ENCODE measurements at places on chromosomes 7 and 10.

- DNase-seq, result no peak
Measured at GRCh38 chr10:31099664-31100063, 68.0 kb upstream of the ZNF438 start.

- no peak for DNase-seq
Measured at GRCh38 chr10:51405580-51406351, 293.6 kb downstream of the CSTF2T start.

GRCh38 chr10:34539533-34540315 is 275.4 kb downstream of the PARD3 start:
- DNase-seq, result no peak

GRCh38 chr10:29917311-29917710 is 142.1 kb downstream of the JCAD start:
- DNase-seq, result no peak

DNA sequence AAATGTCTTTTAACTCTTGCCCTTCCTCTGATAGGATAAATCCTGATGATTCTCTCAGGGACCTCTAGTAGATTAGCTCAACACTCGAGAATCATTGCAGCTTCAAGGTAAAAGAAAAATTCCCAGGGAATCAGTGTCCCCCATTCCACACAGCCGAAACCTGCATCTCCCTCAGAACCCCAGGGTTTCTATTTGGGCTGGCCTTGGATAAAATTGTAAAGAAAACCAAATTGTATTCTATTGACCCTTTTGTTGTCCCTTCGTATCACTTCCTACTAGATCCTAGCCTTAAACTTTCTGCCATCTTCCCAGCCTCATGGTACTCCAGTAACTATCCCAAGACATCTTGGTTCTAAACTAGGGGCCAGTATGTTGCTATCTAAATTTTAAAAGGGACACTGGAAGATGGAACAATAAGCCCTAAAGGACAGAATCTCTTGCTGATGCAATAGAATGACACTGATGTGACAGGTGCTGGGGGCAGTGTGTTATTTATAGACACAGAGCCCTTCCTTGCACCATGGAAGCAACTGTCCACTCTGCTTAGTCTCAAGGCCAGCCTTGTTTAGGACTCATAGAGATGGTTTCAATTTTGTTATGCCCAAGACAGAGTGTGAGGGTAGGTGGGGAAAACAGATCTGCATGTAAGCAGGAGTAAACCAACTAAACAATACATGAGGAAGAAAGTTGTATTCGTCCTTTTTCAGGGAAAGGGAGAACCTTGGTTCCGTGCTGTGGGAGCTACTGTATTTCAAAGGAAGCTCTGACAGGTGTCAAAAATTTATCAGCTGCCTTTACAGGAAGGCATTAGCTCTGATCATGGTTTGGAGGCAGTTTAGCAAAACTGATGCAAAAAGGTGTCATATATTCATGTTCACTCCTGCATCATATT is 7.6 kb downstream of the ASB15 start:
- DNase-seq, result no peak

GRCh38 chr7:127968547-127968946 is 62.7 kb downstream of the LRRC4 start:
- no peak for DNase-seq

GRCh38 chr7:2451171-2452073 is 24.8 kb downstream of the GRIFIN start:
- DNase-seq, result peak; percentile 98

DNA sequence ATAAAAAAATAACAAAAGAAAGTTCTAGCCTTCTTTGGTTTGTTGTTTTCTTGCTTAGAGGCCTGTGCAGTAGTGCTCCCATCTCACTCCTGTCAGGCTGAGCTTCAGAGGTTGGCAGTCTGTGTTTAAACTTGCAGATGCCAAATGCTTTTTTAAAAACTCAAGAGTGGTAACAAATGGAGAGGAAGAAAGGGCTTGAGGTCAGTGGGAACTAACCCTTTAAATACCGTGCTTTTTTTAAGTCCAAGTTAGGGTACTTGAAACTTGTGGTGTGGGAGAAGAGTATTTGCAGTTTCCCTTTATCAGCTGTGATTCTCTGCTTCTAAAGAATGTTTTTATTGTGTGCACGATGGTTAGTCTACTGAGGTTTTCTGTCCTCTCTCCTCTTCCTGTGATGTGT is 29.4 kb downstream of the ZRANB1 start:
- DNase-seq, result no peak

GRCh38 chr10:110618230-110618610 is 25.9 kb upstream of the RBM20 start:
- no peak for DNase-seq

GRCh38 chr10:97067716-97068391 is 117.9 kb downstream of the SLIT1 start:
- no peak for DNase-seq

- DNase-seq, result no peak
Measured at GRCh38 chr10:98168147-98168546, 33.7 kb downstream of the R3HCC1L start.

DNA sequence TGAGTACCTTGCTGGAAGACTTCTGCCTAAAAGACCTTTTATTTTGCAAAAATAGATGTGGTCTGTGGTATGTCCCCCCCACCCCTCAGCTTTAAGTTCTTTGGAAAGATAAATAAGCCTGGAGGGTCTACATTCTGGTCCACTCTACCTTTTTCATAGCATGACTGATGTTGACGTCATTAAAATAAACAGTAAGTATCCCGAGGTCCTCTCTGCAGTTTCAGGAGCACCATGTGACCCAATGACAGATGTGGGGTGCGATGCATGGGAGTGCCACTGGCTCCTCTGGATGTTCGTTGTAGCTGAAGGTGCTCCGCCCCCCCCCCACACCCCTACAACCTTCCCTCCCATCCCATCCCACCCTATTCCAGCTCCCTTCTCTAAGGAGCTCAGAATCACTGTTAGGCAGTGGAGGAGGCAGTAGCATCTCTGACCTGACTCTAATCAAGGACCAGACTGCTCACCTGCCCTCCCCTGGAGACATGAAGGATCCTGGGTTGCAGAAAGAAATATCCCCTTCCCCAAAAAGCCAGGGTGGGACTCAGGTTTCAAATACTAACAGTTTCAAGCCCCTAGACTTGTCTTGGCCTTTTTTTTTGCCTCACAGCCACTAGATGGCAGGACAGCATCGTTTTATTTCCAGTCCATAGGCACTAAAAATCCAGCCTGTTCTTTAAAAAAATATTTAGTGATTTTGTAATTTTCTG is 25.1 kb downstream of the CASP7 start:
- no peak for DNase-seq

- DNase-seq, result no peak
Measured at GRCh38 chr7:84780158-84781124, 406.4 kb downstream of the SEMA3D start.

- no peak for DNase-seq
Measured at GRCh38 chr10:12808014-12808613, 193.4 kb downstream of the CCDC3 start.

DNA sequence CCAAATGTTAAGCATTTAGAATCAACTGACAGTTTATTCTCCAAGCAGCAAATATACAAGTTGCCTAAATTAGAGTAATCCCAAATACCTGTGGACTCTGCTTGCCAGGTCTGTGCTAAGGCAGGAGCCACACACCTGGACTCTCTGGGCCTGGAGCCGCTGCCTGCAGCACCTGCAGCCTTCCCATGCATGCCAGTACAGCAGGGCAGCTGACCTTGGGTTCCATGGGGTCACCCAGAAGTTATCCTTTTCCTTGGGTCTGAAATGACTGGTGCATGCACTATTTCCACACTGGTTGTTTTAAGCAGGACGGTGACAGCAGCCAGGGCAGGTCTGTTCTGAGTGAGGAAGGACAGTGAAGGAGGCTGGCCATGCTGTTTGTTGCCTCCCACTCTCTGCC is 573.2 kb downstream of the GLRX3 start:
- no peak for DNase-seq

- no peak for DNase-seq
Measured at GRCh38 chr7:106895246-106895864, 30.3 kb downstream of the PIK3CG start.

DNA sequence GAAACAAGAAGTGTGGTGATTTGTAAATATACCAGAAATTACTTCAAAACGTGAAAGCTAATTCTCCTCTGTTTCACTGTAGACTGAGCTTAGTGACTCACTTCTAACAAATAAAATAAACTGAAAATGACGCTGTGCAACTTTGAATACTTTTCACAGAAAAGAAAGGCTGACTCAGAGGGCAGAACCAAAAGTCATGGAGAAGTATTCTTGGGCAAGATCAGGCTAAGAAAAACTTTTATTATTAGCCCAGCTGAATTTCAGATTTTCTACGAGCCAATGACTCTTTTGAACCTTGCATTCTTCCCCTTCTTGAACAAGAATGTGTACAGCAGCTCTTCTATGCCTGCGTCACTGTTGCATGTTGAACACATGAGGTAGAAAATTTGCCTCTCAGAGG is 527.3 kb upstream of the GHITM start:
- DNase-seq, result no peak

- DNase-seq, result no peak
Measured at GRCh38 chr7:128066858-128067257, 35.6 kb upstream of the LRRC4 start.

DNA sequence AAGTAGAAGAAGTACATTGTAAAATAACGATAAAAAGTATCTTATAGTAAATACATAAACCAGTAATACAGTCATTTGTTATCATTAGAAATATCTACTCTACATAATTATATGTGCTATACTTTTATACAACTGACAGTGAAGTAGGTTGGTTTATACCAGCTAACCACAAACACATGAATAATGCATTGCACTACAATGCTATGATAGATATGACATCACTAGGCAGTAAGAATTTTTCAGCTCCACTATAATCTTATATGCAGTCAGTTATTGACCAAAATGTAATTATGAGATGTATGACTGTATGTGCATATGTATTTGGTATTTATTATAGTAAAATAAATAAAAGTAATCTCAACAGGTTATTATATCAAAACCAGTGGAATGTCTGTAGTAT is 23.4 kb upstream of the SGCE start:
- no peak for DNase-seq
